ENCODE measurements at places on chromosomes 6 and 20.

DNA sequence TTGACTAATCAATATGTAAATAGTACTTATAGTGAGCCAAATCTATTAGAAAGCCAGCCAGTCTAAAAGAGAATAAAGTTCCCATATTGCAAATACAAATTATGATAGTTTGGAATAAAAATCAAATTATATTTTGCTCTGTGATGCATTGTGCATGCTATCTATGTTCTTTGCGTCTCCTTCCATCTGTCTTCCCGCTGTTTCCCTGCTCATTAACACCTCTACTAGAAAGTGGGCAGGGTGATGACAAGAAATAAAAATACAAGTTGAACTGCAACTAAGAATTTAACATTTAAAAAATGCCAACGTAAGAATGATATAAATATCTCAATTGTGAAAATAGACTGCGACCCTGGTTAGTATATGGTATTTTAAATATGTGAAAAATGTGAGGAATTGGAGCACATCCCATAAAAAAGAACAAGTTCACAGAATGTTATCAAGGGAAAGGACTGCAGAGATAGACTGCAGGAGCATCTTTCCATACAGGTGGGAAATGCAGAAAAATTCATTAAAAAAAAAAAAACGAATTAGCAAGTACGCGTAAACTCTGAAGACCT is 157.6 kb upstream of the PDE7B start:
- no peaks in the 10 kb centered on the region for H3K27me3 ChIP-seq

GRCh38 chr6:37643851-37644672 is 53.6 kb downstream of the MDGA1 start:
- H3K4me3 ChIP-seq = no peak overlapping the region
- no peak overlapping the region for H3K27ac ChIP-seq
- no peak for DNase-seq
- H3K36me3 ChIP-seq = no peaks in the 10 kb centered on the region

- H3K4me1 ChIP-seq = no peaks in the 10 kb centered on the region
- H3K27ac ChIP-seq = no peak overlapping the region
- no peak overlapping the region for H3K4me3 ChIP-seq
- H3K36me3 ChIP-seq = no peaks in the 10 kb centered on the region
- no peaks in the 10 kb centered on the region for H3K27me3 ChIP-seq
- DNase-seq = no peak
Measured at GRCh38 chr20:1983301-1983700, 10.6 kb downstream of the PDYN start.

GRCh38 chr20:62198496-62198895 is 15.7 kb downstream of the MTG2 start:
- H3K27ac ChIP-seq = no peak overlapping the region
- no peaks in the 10 kb centered on the region for H3K4me1 ChIP-seq
- H3K27me3 ChIP-seq = no peaks in the 10 kb centered on the region
- H3K4me3 ChIP-seq = no peak overlapping the region
- DNase-seq = no peak
- H3K36me3 ChIP-seq = peaks cover 16% of the 10 kb centered on the region

DNA sequence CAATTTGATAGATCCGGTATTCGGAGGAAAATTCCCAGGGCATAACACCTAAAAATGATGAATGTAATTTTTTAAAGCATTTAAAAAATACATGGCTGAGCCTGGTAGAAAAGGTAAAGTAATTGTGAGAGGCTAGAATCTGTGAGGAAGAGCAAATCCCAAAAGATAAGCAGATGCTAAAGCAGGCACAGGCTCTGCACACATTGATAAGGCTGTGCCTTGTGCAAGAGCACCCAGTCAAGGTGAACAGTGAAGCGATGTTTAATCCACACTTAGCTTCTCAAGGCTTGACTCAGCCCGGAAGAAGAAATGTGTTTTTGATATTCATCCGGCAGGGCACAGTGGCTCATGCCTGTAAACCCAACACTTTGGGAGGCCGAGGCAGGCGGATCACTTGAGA is 5.1 kb upstream of the EPB41L2 start:
- H3K36me3 ChIP-seq = no peaks in the 10 kb centered on the region
- no peaks in the 10 kb centered on the region for H3K4me1 ChIP-seq
- H3K27me3 ChIP-seq = no peaks in the 10 kb centered on the region
- H3K27ac ChIP-seq = no peak overlapping the region

Data from pancreas (tissue), 10 donors.